ENCODE measurements at places on chromosomes 7 and 10. TPM values are rescaled to one million over a fixed set of nuclear protein-coding genes. Genes with fewer than 3 reads are reported as not detected.

DNA sequence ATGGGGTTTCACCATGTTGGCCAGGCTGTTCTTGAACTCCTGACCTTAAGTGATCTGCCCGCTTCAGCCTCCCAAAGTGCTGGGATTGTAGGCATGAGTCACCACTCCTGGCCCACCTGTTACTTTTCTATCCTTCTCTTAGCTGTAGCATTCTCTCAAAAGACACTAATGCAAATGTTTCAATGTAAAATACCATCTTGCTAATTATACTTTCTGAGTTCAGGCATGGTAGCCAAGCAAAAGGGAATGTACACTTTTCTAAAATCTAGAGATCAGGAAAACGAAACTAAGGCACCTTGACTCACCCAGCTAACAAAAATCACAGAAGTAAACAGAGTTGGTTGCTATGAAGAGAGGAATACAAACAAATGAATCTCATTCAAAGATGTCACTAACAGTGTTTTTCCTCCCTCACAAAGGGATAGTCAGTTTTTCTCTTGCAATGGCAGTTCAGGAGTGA lies 401.0 kb upstream of the NRP1 start:
- no peak overlapping the region for H3K4me3 ChIP-seq
- H3K36me3 ChIP-seq = no peaks in the 10 kb centered on the region
- no peak for DNase-seq
- H3K27me3 ChIP-seq = no peaks in the 10 kb centered on the region

DNA sequence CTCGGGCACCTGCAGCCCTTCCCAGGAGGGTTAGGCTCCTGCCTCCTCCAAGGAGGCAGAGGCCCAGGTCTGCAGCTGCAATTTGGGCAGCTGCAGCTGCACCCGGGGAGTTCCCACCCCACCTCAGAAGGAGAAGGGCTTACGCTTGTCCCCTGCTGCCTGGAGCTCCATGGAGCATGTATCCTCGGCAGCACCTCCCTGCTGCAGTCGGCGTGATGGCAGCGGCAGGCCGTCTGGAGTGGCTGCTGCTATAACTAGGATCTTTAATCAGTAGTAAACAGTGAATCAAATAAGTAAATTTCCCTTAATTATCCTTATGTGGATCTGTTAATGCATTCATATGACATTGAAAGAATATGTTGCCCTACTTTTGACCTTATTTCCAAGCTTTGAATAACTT lies 167.0 kb downstream of the PON1 start:
- no peaks in the 10 kb centered on the region for H3K4me1 ChIP-seq
- H3K27ac ChIP-seq = no peak overlapping the region
- no peak overlapping the region for H3K4me3 ChIP-seq
- H3K27me3 ChIP-seq = no peaks in the 10 kb centered on the region
- H3K36me3 ChIP-seq = no peaks in the 10 kb centered on the region

DNA sequence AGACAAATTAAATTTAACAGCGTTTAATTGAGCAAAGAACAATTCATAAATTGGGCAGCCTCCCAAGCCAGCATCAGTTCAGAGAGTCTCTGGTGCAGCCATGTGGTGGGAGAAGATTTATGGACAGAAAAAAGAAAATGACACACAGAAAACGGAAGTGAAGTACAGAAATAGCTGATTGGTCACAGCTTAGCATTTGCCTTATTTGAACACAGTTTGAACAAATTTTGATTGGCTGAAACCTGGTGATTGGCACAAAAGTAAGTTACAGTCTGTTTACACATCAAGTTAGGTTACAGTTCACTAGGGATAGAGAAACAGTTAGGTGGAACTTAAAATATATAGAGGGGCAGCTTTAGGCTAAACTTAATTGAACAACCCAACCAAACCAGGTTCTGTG lies 720.1 kb downstream of the TYW1 start:
- no peak for DNase-seq
- H3K27ac ChIP-seq = no peak overlapping the region
- H3K4me1 ChIP-seq = no peaks in the 10 kb centered on the region
- no peaks in the 10 kb centered on the region for H3K27me3 ChIP-seq

DNA sequence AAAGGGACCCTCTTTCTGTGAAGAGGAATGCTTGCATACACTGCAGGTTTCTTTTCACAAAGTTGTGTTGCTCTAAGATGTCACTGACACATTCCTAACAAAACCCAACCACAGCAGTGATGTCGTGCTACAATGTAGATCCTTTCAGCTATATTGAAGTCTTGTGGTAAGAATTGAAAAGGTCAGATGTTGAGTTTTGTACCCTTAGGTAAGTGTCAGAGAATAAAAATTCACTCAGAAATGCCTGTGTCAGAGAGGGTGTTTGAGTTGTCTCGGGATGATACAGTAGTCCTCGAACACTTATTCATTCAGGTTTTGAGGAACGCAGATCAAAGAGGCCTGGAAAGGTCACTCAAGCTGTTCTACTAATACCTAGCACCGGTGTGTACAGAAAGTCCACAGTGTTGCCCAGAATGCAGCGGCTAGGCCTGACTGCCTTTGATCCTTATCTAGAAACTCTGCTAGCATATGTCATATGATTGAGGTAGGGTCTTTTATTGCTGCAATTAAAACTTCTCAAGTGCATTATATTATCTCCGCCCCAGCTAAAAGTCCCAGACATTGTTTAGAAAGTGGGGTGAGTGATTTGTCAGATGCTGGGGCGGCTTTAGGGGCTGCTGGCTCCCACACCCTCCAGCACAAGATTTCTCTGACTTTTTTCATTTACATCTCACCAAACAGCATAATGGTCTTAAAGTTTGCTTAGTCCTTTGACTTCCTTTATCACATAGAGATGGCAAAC lies 26.0 kb downstream of the RNF32 start:
- H3K27ac ChIP-seq = no peak overlapping the region
- DNase-seq = no peak
- no peaks in the 10 kb centered on the region for H3K4me1 ChIP-seq
- no peaks in the 10 kb centered on the region for H3K36me3 ChIP-seq

- H3K27ac ChIP-seq = no peak overlapping the region
- no peaks in the 10 kb centered on the region for H3K27me3 ChIP-seq
- no peaks in the 10 kb centered on the region for H3K4me1 ChIP-seq
Observed at GRCh38 chr10:127964621-127965020, 57.7 kb downstream of the PTPRE start.

DNA sequence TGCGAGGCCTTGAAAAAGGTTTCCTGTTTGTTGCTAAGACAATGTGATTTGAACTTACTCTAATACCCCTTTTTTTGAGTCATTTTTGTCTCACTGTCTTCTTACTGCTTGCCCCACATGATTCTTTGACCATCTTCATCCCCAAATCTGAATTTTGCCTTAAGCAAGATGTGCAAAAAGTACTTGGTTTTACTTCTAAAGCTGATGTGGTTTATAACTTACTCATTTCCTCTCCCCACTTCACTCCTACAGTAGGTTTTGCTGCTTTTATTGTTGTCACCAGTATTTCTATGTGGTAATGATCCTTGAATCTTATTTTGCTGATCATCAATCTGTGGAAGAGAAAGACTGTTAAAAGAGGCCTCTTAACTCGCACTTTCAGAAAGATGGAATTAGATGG lies 396.4 kb downstream of the SDK1 start:
- H3K27me3 ChIP-seq = no peaks in the 10 kb centered on the region
- DNase-seq = no peak
- no peaks in the 10 kb centered on the region for H3K36me3 ChIP-seq

DNA sequence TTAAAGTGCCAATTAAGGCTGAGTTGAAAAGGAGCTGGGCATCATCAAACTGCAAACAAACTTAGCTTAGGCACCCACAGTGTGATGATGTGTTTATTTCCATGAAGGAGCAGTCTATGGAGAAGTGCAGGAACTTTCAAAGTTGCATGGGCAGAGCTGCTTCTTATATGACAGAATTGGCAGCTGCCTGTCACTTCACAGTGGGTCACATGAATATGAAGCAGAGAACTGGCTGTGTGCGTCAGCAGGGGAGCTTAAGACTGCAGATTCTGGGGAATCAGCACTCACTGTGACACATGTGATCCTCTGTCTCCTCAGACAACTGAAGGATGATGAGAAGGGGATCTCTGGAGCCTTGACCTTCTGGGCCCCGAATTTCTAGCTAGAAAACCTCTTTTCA lies 36.6 kb downstream of the RBM28 start:
- H3K27me3 ChIP-seq = no peaks in the 10 kb centered on the region
- no peak for DNase-seq
- H3K4me1 ChIP-seq = no peaks in the 10 kb centered on the region
- no peak overlapping the region for H3K27ac ChIP-seq

GRCh38 chr10:100737355-100738054 lies 7.9 kb upstream of the PAX2 start:
- no peak overlapping the region for H3K27ac ChIP-seq
- H3K4me1 ChIP-seq = peaks cover 13% of the 10 kb centered on the region
- no peak overlapping the region for H3K4me3 ChIP-seq
- DNase-seq = no peak
- no peaks in the 10 kb centered on the region for H3K36me3 ChIP-seq
- peaks cover 53% of the 10 kb centered on the region for H3K27me3 ChIP-seq

- H3K36me3 ChIP-seq = no peaks in the 10 kb centered on the region
- H3K4me3 ChIP-seq = no peak overlapping the region
- H3K27me3 ChIP-seq = no peaks in the 10 kb centered on the region
- DNase-seq = peak; percentile 36
- H3K27ac ChIP-seq = peak overlapping the region; percentile 80
Observed at GRCh38 chr7:99141334-99141733, 2.6 kb downstream of the SMURF1 start.

DNA sequence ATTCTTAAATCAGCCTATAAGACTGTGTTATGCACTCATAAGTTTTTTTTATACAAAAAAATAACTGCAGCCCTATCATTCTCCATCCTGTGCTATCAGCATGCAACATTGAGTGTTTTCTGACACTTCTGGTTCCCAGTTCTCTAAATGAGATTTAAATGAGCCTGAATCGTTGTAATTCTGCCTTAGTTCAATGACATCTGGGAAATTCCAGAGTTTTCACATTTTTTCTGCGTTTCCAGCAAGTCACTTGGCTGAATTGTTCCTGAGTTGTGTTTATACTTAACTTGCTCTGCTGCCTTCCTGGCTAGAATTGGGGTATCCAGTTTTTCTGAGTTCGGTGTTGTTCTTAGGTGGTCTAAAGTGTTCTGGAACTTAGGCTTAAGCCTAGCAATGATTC lies 636.1 kb upstream of the FZD8 start:
- H3K4me3 ChIP-seq = no peak overlapping the region
- H3K27ac ChIP-seq = no peak overlapping the region
- no peaks in the 10 kb centered on the region for H3K36me3 ChIP-seq
- DNase-seq = no peak

DNA sequence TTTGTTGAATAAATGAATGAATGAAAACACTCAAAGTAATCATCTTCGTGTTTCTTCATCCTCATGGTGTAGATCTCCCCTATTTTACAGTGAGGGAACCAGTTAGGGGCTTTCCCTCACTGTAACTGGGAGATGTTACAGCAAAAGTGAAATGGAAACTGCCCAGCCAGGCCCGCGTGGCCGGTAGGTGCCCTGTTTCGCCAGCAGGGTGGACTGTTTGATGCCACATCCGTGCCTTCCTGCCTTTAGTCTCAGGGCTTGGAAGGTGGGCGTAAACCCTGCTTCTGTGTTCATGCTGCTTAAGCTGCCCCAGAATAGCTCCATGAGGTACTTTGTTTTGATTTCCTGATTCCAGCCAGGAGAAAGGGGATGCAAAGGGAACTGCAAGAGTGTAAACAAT lies 268.8 kb downstream of the PLXNA4 start:
- H3K27me3 ChIP-seq = no peaks in the 10 kb centered on the region
- no peak overlapping the region for H3K4me3 ChIP-seq
- H3K4me1 ChIP-seq = no peaks in the 10 kb centered on the region
- H3K36me3 ChIP-seq = no peaks in the 10 kb centered on the region

GRCh38 chr7:43565786-43566185 lies 17.1 kb upstream of the STK17A start:
- no peaks in the 10 kb centered on the region for H3K36me3 ChIP-seq
- no peak overlapping the region for H3K4me3 ChIP-seq
- H3K27me3 ChIP-seq = no peaks in the 10 kb centered on the region

GRCh38 chr10:132743925-132744490 lies 41.9 kb downstream of the NKX6-2 start:
- no peaks in the 10 kb centered on the region for H3K27me3 ChIP-seq
- H3K4me1 ChIP-seq = no peaks in the 10 kb centered on the region
- no peak overlapping the region for H3K27ac ChIP-seq
- DNase-seq = no peak
- no peak overlapping the region for H3K4me3 ChIP-seq

- no peaks in the 10 kb centered on the region for H3K27me3 ChIP-seq
- no peak overlapping the region for H3K4me3 ChIP-seq
- H3K27ac ChIP-seq = no peak overlapping the region
Observed at GRCh38 chr10:85868627-85869499, 497.7 kb downstream of the GRID1 start.

DNA sequence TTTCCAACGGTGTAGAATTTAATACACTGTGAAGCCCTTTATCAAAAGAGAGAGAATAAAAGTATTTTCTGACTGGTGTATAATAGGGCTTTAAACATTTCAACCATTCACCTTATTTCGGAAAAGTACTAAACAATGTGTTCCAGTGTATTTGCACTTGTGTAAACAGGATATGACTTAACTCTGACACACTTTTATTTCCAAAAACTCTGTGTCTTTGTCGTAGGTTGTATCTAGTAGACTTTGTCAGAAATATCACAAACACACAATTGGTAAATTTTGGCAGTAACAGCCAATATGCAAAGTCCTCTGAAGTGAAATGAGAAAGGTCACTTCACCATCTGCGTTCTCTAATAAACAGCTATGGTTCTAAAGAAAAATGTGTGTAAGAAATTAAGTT lies 10.3 kb upstream of the TSPAN13 start:
- DNase-seq = no peak
- H3K36me3 ChIP-seq = no peaks in the 10 kb centered on the region
- H3K27ac ChIP-seq = no peak overlapping the region
- H3K27me3 ChIP-seq = no peaks in the 10 kb centered on the region
- H3K4me3 ChIP-seq = no peak overlapping the region

DNA sequence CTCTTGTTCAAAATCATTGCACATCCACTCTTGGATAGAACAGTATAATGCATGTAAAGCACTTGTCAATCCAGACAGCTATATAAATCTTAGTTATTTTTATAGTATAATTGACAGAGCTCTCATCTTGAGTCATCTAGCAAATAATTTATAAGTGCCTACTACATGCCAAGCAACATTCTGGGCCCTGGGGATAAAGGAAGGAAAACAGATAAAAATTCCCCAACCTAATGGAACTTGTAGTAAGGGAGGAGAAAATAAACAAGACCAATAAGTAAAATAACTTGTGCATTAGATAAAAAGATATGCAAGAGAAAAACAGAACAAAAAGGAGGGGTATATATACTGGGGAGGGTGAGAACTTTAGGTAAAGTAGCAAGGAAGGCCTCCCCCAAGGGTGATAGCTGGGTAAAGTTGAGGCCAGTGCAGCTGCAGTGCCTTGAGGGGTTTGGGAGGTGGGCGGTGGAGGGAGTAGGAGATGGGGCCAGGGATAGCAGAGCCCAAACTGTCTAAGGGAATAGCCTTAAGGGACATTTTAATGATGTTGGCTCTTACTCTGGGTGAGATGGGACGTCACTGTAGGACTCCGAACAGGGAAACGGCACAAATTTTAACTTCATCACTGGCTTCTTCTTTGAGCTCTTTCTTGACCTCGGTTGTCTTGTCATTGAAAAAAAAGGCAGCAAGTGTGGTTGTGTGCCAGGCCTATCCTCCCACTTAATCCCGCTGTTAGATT lies 79.3 kb upstream of the SEC61G start:
- H3K4me1 ChIP-seq = no peaks in the 10 kb centered on the region
- DNase-seq = no peak
- no peak overlapping the region for H3K27ac ChIP-seq
- no peaks in the 10 kb centered on the region for H3K36me3 ChIP-seq

GRCh38 chr7:1966631-1967200 lies 266.0 kb downstream of the MAD1L1 start:
- H3K27ac ChIP-seq = no peak overlapping the region
- H3K27me3 ChIP-seq = no peaks in the 10 kb centered on the region
- peaks cover 8% of the 10 kb centered on the region for H3K4me1 ChIP-seq
- no peak overlapping the region for H3K4me3 ChIP-seq
- DNase-seq = no peak

The CDC14C gene
- not detected for polyA plus RNA-seq

The ERVW-1 gene
- not detected for polyA plus RNA-seq

The SPDYE5 gene
- 0.56 TPM for polyA plus RNA-seq

The ICA1 gene
- polyA plus RNA-seq = 7.4 TPM

The CCDC201 gene
- polyA plus RNA-seq = not detected

Measured in CD4-positive, alpha-beta memory T cell (primary cell).